ENCODE measurements at places on chromosomes 1 and 21.

GRCh38 chr1:84972377-84972987 lies 24.4 kb downstream of the MCOLN2 start:
- no peak for DNase-seq

DNA sequence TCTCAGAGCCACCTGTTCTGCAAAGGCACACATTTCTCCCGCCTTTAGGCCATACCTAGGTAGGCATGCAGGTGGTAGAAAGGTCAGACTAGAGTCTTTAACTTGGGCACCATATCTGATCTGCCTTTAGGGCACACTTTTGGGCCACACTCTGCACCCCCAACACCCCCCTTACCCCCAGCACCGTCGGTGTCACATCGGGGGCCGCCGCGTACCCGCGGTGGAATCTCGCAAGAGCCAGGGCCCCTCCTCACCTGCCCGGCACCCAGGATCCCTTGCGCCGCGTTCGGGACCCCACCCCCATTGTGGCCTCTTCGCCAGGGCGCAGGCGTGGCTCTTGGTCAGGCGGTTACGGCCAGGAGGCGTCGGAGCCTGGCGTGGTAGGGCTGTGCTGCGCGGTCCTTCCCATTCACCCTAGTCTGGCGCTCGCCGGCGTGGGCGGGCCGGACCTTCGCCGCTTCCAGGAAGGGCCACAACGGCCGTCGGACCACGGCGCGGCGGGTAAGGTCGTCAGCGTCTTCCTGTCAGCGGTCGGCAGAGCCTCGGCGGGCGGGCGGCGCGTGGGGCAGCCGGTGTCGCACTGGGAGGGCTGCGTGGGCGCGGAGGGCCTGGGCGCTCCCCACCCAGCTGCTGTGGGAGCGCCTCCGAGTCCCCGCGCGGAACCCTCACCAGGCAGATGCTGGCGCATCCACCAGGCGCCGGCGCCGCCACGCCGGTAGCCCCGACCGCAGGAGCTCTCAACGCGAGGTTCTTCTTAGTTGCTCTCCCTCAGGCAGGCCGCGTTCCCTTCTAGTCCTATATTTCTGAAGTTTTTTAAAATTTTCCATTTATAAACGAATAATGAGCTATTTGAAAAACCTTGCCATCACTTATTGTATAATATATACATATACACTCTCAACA lies at the start of gene DNAH14:
DNAH14 (plus strand) TSS at position 341 of the 903 bp plus-strand sequence. CDS start 23,028 bp downstream, outside the sequence.
- DNase-seq, result no peak

DNA sequence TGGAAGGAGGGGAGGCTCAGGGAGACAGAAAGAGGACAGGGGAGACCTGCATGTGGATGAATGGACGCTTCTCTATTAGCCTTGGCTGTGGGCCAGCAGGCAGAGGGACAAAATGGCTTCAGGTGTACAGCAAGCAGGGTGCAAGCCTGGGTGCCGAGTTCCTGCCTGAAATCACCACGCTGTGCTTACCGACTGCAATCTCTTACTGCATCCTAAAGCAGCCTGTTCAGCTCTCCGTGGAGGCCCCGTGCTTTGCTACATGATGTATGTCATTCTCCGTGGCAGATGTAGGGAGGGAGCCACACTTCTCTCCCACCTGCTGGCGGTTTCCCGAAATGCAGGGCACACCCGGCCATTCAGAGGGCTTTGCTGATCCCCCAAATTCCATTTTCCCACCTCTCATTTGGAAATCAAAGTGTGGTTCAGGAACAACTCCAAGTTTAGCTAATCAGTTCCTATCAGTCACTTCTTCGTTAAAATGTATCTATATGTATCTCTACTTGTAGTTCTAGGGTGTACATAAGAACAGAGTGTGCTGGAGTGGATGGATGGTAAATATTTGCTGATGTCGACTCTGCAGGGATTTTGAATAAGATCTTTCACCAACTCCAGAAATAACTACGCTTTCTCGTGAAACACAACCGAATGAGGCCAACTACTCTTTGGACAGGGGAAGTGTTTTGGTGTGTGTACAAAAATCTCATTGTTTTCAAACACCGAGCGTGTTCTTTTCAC lies 122.3 kb upstream of the BACE2 start:
- DNase-seq, result no peak

GRCh38 chr1:115728341-115728740 lies 40.2 kb downstream of the CASQ2 start:
- no peak for DNase-seq

DNA sequence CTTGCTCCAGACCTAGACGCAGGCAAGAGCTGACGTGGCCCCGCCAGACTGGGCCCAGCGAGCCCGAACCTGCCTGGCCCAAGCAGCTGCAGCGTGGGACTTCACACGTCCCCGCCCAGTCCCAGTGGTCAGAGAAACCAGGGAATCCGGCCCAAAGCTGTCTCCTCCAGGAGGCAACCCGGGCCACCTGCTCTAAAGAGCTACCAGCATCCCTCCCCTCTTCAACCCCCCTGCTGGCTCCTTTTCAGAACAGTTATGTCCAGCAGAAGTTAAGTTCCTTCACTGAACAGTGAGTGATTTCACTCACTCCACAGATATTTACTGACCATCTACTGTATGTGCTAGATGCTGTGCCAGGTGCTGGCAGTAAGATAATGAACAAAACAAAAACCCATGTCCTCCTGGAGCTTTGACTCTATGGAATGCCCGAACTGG lies 2.1 kb upstream of the EFNA1 start:
- DNase-seq, result no peak

GRCh38 chr1:219416598-219417238 lies 196.2 kb downstream of the ZC3H11B start:
- DNase-seq, result peak; percentile 10

DNA sequence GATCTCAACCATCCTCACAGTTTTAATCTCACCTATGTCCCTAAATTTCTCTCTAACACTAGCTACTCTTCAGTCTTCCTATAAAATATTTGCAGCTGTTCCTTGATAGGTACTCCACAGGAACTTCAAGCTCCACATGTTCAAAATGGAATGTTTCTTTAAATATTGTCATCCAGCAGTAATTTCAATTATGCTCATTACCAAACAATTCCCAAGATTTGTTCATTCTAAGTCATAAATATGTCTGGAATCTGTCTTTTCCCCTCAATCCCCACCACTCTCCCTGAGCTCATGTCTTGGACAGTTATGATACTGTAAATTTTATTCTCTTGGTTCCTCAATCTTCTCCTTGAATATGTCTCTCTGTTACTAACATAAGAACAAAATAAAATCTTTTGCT lies 214.4 kb downstream of the NRIP1 start:
- DNase-seq, result no peak

GRCh38 chr1:20484519-20485462 lies 1.2 kb downstream of the CAMK2N1 start:
- no peak for DNase-seq

DNA sequence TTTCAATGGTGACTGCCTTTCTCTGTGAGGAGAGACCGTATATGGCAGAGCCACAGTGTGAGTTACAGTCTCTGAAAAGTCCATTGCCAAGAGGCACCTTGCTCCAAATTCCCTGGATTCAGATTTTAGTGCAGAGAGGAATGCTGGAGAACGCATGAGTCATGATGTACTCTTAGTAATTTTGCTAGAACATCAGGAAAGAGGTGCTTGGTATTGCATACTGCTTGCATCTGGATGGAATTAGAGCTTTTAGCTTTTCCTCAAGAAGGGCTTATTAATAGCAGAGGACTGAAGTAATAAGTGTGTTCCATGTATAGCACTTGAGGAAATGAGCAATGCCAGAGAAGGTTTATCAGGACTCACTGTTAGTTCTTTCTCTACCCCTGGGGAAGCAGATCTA lies 40.5 kb upstream of the AKT3 start:
- DNase-seq, result peak; percentile 38

DNA sequence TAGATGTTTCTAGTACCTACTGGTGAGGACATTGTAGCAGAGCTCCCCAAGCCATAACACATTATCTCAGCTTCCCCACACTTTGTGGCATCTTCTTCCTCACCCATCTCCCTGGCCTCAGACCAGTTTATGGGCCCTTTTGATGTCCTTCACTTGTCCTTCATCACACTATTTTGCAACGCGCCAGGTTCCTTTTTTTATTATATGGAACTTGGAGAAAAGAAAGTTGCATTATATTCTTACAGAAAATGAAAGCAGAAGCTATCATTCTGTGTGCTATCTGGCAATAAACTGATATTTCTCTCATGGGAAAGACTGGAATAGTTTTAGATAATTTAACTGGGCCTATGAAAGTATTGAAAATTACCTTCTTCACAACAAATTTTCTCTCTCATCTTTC lies 196.9 kb upstream of the ETV3 start:
- no peak for DNase-seq

DNA sequence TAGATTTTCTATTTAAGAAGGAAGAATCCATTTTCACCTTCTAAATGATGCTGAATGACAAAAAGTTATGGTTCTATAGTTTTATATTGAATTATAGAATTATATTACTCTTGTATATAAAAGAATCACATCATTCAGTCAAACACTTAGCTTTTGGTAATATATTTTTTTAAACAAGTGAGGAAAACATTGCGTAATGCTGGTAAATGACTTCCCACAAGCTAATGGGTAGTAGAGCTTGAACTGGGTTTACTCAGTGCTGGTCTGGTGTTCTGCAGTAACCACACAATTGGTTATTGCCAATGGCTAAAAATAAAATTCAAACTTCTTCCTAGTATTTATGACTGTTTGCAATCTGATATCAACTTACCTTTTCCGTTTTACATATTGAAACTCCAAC lies 10.6 kb upstream of the GIPC2 start:
- DNase-seq, result no peak

GRCh38 chr1:13949546-13949945 lies 249.6 kb downstream of the PRDM2 start:
- DNase-seq, result no peak

DNA sequence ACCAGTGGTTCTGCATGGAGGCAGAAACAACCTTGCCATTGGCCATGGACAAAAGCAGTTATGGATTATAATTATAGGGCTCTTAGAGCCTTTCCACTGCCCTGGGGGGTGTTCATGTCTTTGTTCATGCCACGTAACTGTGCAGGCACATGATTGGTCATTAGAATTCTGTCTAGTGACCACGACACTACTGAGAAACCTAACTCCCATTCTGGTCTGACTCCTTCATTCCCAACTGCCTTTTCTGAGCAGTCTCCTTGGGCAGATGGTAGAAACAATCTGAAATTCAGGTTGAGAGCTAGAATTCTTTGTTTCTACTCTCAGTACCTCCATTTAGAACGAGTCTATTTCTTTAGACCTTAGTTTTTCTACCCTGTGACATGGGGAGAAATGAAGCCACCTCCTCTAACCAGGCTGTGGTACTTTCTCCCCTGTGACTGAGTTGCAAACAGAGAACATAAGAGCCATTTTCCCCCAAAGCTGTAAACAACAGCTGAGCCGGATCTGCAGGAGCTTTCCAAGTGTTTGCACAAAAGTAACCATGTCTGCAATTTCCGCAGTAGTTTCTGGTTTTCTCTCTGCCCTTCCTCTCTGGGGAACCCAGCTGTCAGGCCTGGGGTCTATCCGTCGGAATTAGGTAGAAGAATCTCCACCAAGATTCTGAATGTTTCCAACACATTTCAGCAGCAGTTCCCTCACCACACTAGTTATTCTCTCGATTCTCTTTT lies 37.7 kb upstream of the IPO9 start:
- DNase-seq, result peak; percentile 79

- no peak for DNase-seq
These were observed 484.9 kb downstream of the SETD4 start for GRCh38 chr21:35575280-35575915.

DNA sequence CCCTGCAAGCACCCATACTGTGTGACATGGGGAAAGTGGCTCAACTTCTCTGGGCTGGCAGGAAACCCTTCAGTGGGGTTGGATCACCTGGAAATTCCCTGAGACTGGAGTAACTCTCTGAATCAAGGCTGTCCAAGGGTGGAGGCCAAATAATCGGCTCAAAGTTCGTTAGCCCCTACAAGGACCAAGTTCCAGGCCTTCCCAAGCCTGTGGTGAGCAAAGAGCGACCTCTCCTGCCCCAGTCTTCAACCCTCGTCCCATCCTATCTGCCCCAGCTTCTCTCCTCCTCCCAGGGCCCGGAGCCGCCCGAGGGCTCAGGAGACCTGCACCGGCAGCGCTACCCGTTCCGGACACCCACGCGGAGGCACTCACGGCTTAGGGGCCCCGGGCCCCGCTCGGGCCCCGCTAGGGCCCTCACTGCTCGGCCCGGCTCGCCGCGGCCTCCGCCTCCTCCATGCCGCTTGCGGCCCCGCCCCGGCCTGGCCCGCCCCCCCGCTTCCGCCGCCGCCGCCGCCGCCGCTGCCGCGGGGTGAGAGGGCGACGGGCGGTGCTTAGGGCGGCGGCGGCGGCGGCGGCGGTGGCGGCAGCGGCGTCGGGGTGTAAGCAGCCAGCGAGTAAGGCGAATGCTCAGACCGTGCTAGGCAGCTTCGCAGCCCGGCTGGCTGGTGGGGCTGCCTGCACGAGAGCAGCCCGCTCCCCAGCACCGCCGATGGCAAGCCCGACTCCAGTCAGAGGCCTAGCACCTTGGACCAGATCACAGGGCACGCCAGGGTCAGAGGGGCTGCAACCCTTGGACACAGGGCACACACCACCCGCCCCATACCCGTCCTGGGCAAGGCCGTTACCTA lies at the start of gene POMGNT1:
POMGNT1 (minus strand) TSS at position 471 of the 848 bp plus-strand sequence. CDS start 613 bp downstream, outside the sequence.
- peak; percentile 78 for DNase-seq

DNA sequence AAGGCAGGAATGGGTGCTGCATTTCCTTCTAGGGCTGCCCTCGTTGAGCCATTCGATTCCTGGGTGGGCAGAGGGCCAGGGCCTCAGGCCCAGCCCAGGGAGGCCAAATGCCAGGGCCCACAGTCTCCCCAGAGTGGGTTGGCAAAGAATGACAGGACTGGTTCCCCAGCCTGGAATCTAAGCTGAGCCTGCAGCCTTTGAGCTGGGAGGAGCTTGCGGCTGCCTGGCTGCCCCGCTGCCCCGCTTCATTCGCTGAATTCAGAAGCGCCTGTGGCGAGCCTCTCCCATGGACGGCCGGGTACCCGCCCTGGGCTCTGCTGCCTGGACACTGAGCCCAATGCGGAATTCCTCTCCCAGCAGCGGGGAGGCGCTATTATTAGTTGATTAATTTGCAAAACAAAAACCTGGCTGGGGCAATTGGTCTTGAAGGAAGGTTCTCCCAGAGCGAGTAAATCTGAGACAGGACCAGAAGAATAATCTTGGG lies 32.3 kb upstream of the TARDBP start:
- peak; percentile 95 for DNase-seq

- no peak for DNase-seq
These were observed 39.7 kb downstream of the PROX1 start for GRCh38 chr1:214027498-214027897.

GRCh38 chr1:168697356-168698126 lies 31.5 kb downstream of the DPT start:
- no peak for DNase-seq

DNA sequence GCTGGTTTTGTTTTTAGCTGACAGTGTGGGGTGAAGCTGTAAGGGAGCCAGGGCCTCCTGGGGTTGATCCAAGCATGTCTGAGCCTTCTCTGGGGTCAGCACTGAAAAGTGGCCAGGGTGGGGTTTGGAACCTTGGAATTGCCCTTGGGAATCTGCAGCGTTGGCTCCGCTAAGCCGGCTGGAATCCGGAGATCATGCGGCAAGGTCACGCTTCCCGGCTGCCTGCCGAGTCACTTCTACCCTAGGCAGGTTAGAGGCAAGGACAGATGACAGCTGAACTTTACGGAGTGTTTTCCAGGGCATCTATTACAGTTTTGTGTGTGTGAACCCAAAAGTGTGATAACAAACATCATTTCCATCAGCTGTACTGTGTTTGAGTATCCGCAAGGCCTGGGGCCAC lies 17.1 kb downstream of the ABCG1 start:
- DNase-seq, result no peak

- DNase-seq, result no peak
These were observed 8.0 kb upstream of the LEPR start for GRCh38 chr1:65412256-65412983.

- DNase-seq, result no peak
These were observed 5.5 kb downstream of the GSTM4 start for GRCh38 chr1:109661391-109661790.

All from putamen (tissue), 1 donor.